ENCODE measurements at places on chromosomes 4 and X.

- DNase-seq: no peak
These were observed 67.6 kb upstream of the IRF2 start for GRCh38 chr4:184541907-184542306.

GRCh38 chr4:129094347-129094746 lies 1.0 kb upstream of the SCLT1 start:
- no peak for DNase-seq

DNA sequence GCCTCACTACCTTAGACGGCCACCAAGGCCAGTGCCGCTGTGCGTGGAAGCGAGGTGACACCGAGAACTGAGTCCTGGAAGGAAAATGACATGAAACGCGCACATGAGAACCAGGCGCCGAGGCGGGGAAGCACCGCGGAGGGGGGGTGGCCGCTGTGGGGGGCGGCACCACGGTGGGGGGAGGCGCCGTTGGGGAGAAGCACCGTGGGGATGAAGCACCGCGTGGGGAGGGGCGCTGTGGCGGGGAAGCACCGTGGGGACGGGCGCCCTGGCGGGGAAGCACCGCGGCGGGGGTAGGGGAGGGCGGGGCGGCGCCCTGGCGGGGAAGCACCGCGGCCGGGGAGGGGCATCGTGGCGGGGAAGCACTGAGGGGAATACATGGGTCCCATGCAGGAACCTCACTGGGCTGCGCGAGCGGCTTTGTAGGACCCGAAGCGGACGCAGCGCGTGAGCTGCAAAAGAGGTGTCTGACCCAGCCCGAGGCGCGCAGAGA lies 28.0 kb downstream of the PPP2R3B start:
- DNase-seq: no peak

DNA sequence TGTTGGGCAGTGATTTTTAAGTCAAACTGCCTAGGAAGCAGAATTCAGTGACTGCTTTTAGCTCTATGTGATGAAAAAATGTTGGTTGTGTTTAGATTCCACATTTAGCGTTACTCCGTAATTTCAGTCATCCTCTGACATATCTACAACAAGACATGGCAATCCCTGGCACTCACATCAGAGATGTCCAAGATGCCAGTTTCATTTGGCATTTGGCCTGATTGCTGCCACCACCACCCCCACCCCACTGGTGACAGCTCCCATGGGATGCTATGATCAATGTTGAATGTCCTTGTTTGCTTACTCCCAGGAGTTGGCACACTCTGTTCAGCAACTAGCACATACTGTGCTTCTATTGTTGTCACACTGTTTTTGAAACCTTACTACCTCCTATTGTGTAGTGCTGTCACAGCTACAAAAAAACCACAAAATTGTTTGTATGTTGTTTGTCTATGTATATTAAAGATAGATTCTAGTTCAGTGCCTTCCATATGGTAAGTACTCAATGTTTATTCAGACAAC lies 101.4 kb downstream of the AWAT2 start:
- DNase-seq: no peak

- DNase-seq: peak; percentile 9
These were observed 138.2 kb upstream of the AADAT start for GRCh38 chr4:170227928-170228327.

DNA sequence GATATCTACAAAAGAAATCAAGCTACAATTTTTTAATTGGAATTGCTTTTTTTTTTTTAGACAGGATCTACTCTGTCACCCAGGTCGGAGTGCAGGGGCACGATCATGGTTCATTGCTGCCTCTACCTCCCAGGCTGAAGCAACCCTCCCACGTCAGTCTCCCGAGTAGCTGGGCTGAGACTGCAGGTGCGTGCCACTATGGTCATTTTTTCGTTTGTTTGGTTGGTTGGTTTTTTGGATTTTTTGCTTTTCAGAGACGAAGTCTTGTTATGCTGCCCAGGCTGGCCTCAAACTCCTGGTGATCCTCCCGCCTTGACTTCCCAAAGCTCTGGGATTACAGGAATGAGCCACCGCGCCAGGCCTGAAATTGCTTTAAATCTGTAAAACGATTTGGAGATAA lies 15.6 kb downstream of the RGN start:
- no peak for DNase-seq

Data from HT-29 (cell line).